Left ventricle myocardium superior (tissue), 1 donor: ENCODE measurements at places on chromosomes 1 and 21. TPM values are rescaled to one million over a fixed set of nuclear protein-coding genes. Genes with fewer than 3 reads are reported as not detected.

Gene ELAPOR1
- 0.30 TPM for total RNA-seq

Gene C4BPA
- not detected for total RNA-seq

Gene EDARADD
- total RNA-seq = 3.0 TPM

Gene IL12RB2
- 0.37 TPM for total RNA-seq

Gene MYBPH
- total RNA-seq = not detected

Gene FMO5
- 3.3 TPM for total RNA-seq

Gene CD1C
- total RNA-seq = 0.74 TPM

Gene FMO4
- 2.2 TPM for total RNA-seq

Gene SLC2A5
- total RNA-seq = 3.2 TPM

Gene RBBP4
- 98.9 TPM for total RNA-seq

Gene CCDC181
- 0.47 TPM for total RNA-seq

Gene PRRX1
- total RNA-seq = 36.5 TPM

Gene PAQR7
- 2.0 TPM for total RNA-seq

Gene PKP1
- total RNA-seq = 0.25 TPM

Gene EPRS1
- 62.9 TPM for total RNA-seq

Gene RGS5
- 278 TPM for total RNA-seq

Gene SELE
- 0.92 TPM for total RNA-seq

Gene LAX1
- total RNA-seq = 0.37 TPM

Gene LRRIQ3
- total RNA-seq = 0.35 TPM

Gene DMRTA2
- total RNA-seq = not detected

Gene S100A6
- 201 TPM for total RNA-seq

Gene LCE1C
- total RNA-seq = not detected

Gene INPP5B
- 12.0 TPM for total RNA-seq

Gene SPATA46
- not detected for total RNA-seq

Gene DMBX1
- total RNA-seq = not detected

Gene GPR3
- 0.12 TPM for total RNA-seq

Gene ARHGAP30
- total RNA-seq = 3.7 TPM

Gene RUNX3
- 0.89 TPM for total RNA-seq

Gene PRAMEF14
- not detected for total RNA-seq
